Hematopoietic multipotent progenitor cell treated with erythropoietin and hydrocortisone succinate and interleukin-3 and kit ligand, for 6 days (in vitro differentiated cells): ENCODE measurements at places on chromosomes 2 and 18.

DNA sequence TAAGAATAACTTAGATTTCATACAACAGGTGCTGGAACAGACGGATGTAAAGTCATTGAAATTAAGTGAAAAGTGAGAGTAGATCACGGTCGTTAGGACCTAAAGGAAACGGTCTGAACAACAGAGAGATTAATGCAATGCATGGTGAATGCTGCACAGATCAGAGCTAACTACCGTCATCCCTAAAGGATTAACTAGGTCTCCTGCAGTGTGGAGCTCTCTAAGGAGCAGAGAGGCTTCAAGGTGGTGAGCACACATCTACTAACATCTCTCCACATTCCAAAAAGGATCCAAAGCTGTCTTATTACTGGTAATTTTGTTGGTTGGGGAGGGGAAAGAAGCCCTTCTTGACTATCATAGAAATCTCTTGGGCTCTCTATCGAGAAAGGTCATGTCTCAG is 75.3 kb downstream of the CABYR start:
- no peak for DNase-seq

DNA sequence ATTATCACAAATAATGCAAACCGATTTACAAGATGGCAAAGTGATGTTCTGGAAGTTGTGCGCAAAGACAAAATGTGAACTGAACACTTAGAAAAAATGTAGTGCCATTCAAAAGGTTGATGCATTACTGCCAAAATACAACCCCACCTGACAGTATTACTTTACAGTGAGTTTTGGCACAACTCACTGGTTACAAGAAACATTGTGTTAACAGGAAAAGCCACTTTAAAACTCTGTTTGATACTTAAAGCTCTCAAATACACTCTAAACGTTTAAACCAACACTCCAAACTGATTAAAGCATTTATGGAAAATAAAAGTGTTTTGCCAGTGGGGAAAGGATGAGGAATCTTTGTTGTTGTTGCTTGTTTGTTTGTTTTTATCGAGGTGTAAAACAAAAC is 173.4 kb upstream of the SATB2 start:
- DNase-seq = no peak

DNA sequence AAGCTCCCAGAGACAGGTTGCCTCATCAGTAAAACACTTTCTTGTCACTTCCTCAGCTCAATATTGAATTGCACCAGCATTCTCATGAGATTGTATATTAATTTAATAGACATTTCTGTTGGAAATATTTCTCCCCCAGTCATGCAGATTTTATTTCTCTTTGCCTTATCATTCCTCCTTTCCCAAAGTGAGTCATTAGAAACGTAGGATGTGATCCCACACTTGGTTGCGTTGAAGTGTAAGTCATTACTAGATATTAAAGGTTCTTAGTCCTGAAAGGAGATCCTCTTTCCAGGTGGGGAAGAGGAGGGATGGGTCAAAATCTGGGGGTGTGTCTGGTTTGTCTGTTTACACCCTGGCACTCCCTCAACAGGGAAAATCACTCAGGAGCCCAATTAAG is 438.2 kb downstream of the SLC4A3 start:
- no peak for DNase-seq

DNA sequence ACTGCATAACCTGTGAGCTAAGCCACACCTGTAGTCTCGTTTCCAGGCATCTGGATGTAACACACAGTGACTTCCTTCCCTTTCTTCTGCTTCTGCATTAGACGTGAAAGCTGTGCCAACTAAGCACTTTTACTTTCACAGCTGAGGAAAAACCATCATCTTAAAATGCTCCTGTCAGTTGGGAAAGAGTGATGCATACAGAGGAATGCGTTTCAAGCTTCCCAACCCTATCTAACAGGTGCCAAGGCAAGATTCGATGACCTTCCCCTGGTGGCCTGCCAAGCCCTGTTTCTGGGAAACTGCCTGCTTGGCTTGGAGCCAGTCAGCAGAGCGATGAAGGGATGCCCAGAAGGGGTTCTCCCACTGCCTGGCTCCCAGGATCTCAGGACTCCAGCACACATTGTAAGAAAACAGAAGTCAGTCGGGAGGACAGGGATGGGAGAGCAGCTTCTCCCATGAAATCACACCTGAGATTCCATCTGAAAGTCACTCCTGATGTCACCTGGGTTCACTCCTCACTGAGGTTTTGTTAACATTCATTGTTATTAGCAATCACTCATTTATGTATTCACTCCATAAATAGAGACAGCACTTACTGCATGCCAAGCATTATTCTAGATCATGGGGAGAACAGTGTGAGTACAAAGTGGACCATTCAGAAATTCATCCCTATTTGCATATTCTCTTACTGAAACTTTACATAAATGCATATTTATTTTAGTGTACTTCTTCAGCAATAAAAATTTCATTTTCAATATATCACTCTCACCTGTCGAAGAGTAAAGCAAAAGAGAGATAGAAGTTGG is 64.1 kb downstream of the DTNA start:
- no peak for DNase-seq
